ENCODE measurements at places on chromosomes 12 and 14.

- DNase-seq, result no peak
Observed at GRCh38 chr12:5267603-5268423, 164.1 kb upstream of the NTF3 start.

DNA sequence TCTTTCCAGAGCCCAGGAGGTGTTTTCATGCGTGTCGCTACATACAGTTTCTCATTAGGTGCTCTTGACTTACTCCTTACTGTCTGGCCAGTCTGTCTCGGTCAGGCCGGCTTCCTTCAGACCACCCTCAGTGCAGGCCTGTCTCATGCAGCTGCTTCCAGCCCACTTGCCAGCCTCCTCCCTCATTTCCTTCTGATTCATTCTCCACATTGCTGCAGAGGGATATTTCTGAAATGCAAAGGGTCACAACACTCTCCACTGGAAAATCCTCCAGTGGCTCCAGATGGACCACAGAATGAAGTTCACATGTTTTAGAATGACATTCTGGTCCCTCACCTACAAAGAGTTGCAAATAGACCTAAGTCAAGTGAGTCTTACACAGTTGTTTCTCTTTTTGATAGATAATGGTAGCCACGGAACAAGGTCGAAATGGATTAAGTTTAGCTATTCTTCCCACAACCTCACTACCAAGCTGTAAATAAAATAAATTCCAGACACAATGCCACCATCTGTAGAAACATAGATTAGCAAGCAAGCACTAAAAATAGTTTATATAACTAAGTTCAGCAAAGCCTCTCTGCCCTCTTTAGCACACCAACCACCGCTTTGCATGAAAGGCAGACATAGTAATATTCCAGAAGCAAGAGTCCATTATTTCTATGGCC lies 146.9 kb downstream of the ESR2 start:
- DNase-seq, result no peak

- no peak for DNase-seq
Observed at GRCh38 chr12:32298917-32299316, 100.4 kb upstream of the FGD4 start.

GRCh38 chr12:81295251-81295650 lies 217.4 kb downstream of the ACSS3 start:
- no peak for DNase-seq

GRCh38 chr14:55190906-55191202 lies 531 bp downstream of the DLGAP5 start:
- DNase-seq, result no peak

- no peak for DNase-seq
Observed at GRCh38 chr14:85016496-85016895, 513.4 kb upstream of the FLRT2 start.

- peak; percentile 88 for DNase-seq
Observed at GRCh38 chr14:77988970-77989369, 181.2 kb upstream of the NRXN3 start.

- DNase-seq, result no peak
Observed at GRCh38 chr14:75081660-75082229, 12.3 kb downstream of the ZC2HC1C start.

GRCh38 chr12:132444283-132444682 lies 45.7 kb upstream of the FBRSL1 start:
- no peak for DNase-seq

DNA sequence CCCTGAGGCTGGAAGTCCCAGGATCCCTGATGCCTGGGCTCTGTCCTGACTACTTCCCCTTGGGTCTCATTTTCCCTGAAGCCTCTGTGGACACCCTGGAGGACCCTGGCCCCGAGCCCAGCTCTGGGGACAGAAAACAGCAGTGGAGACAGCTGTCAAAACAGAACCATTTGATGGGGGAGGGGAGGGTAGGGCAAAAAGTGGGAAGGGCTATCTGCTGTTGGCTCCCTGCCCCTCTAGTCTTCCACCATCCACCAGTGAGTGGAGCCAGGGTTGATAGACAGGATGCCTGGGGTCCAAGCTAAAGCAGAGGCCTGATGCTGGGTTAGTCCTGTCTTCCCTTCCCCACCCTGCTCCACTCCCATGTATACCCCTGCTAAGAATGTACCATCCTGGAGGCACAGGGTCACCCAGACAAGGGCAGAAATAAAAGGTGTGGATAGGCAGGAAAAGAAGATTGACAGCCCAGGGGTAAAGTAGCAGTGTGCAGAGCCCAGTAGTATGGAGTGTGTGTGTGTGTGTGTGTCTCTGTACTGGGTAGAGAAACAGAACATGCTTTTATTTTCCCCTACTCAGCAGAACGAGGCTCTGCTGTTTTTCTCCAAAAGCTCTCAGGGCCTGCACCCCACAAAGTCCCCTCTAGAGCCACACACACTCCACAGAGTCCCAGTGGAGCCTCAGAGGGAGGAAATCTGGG lies 9.8 kb downstream of the ZNF385A start:
- DNase-seq, result no peak

DNA sequence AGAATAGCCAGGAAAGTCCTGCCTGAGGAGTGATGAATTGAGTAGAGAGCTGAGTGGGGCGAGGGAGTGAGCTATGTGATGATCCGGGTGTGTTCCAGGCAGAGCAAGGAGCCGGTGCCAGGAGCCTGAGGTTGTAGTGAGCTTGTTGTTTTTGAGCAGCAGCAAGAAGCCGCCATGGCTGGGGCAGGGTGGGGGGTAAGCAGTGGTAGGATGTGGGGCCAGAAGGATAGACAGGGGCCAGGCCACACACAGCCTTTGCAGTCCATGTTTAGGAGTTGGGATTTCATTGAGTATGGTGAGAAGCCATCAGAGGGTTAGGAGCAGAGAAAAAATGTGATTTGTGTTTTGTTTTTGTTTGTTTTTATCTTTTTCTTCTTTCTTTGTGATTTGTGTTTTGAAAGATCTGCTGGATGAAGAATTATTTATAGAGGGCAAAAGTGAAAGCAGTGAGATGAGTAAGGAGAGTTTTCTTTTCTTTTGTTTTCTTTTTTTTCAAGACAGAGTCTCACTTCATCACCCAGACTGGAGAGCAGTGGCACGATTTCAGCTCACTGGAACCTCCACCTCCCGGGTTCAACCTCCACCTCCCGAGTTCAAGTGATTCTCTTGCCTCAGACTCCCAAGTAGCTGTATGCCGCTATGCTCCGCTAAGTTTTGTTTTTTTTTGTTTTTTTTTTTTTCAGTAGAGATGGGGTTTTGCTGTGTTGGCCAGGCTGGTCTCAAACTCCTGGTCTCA lies 92.3 kb upstream of the BCAT1 start:
- peak; percentile 19 for DNase-seq

DNA sequence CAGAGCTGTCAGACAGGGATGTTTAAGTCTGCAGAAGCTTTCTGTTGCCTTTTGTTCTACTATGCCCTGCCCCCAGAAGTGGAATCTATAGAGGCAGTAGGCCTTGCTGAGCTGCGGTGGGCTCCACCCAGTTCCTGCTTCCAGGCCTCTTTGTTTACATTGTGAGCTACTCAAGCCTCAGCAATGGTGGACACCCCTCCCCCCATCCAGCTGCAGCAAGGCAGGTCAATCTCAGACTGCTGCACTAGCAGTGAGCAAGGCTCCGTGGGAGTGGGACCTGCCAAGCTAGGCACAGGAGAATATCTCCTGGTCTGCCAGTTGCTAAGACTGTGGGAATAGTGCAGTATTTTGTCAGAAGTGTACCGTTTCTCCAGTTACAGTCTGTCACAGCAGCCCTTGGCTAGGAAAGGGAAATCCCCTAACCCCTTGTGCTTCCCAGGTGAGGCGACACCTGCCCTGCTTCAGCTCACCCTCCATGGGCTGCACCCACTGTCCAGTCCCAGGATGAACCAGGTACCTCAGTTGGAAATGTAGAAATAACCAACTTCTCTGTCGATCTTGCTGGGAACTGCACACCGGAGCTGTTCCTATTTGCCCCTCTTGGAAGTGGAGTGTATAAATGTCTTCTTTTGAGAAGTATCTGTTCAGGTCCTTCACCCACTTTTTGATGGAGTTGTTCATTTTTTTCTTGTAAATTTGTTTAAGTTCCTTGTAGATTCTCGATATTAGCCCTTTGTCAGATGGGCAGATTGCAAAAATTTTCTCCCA lies 213.5 kb upstream of the SLC38A2 start:
- peak; percentile 2 for DNase-seq

GRCh38 chr14:21078726-21079125 lies 8.6 kb downstream of the ARHGEF40 start:
- DNase-seq, result no peak

GRCh38 chr12:3803865-3804472 lies 51.1 kb upstream of the CRACR2A start:
- DNase-seq, result peak; percentile 45

DNA sequence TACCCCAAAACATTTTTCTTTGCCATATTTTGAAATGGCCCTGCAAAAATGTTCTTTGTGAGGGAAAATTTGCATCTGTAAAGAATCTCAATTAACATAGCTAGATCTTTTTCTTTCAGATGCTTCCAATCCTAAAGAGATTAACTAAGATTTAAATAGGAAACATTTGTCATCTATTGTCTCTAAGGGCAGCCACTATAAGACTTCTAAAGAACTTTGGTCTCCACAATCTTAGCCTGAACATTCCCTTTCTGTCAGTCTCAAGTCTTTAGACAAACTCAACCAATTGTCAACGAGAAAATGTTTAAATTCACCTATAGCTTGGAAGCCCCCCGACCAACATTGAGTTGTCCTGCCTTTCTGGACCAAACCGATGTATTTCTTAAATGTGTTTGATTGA lies 71.1 kb upstream of the RASSF8 start:
- no peak for DNase-seq

- DNase-seq, result no peak
Observed at GRCh38 chr12:108589028-108589839, 8.7 kb downstream of the TMEM119 start.

GRCh38 chr12:27952510-27952909 lies 20.0 kb downstream of the PTHLH start:
- no peak for DNase-seq

DNA sequence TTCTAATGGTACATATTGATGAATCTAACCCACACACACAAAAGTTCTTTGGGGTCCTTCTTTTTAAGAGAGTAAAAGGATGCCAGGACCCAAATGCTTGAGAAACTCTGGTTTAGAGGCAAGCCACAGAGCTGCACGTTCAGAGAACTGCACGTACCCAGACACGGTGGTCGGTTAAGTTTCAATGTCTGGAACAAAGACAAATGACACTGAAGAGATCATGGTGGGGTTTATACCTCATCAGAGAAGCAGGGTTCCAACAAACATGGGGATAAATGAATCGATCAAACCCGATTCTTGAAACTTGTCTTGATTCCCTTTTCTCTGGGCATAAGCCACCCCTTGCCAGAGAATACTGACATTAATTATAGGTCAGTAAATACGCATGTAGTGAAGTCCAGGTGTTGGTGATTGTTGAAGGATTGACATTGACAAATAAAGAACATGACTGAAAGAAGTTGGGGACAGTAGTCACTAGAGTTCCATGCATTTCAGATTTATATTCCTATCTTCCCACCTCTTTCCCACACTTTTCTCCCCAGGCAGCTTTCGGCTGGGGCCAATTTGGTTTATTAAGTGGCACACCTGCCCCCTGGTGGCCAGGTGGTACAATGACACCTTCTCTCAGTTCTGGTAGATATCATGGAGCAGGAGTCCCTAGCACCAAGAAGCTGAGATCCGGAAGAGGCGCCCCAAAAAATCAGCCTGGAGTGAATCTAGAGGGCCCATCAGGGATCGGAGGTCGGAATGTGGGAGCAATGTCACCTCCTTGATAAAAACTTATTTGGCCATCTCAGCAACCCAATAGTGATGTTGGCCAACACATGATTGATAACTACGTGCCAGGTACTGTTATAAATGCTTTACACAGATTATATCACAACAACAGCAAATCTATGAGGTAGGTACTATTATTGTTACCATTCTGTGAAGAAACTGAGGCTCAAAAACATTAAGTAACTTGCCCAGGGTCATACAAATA lies 17.8 kb upstream of the HDAC7 start:
- DNase-seq, result peak; percentile 54

- DNase-seq, result no peak
Observed at GRCh38 chr12:20213723-20214625, 154.4 kb upstream of the PDE3A start.

- DNase-seq, result no peak
Observed at GRCh38 chr14:31660191-31660590, 99.0 kb downstream of the NUBPL start.

DNA sequence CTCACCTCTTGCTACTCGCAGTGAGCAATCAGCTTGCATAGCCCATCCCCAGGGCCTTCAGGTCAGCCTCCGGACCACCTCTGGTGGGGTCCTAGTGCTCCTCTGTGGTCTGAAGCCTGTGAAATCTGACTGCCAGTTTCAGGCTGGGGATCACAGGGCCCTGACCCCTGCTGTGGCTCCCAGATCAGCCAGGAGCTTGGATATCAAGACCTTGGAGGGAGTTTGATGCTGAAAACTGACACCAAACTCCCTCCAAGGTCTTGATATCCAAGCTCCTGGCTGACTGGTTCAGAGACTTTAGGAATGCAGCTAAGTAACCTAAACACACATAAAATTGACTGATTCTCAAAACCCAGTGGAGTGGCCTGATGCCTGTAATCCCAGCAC lies 19.8 kb upstream of the DHRS4 start:
- DNase-seq, result no peak

GRCh38 chr12:3122841-3123678 lies 45.9 kb downstream of the TSPAN9 start:
- DNase-seq, result no peak

DNA sequence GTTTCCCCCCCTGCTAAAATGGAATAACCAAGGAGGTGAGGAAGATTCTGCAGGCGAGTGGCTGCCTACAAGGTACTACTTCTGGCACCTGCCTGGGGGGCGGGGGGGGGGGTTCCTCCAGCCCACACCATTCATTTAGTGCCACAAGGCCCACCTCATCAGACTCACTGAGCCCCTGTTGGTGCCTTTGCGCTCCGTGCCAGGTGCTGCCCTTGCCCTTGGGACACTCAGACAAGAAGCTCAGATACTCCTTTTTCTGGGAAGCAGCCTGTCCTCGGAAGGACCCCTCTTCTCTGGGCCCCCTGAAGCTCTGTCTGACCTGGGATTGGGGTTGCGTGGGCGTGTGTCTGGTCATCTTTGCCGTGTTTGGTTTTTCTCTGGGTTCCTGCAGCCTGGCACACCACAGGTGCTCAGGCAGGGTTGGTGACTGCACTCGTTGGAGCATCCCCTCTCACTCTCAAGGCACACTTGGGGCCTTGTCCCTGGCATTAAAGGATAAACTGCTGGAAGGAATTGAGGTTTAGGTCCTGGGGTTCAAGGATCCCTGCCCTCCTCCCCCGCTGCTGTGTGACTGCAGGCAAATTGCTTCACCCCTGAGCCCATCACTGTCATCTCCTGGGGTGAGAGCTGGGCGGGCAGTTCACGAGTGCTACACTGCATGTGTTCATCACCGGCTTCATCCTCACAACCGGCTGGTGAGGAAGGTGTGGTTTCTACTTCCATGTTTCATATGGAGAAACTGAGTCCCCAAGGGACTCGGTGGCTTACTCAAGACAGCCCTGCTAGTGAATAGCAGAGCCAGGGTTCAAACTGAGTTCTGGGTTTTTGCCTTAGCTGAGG lies 16.9 kb downstream of the FAM222A start:
- no peak for DNase-seq

DNA sequence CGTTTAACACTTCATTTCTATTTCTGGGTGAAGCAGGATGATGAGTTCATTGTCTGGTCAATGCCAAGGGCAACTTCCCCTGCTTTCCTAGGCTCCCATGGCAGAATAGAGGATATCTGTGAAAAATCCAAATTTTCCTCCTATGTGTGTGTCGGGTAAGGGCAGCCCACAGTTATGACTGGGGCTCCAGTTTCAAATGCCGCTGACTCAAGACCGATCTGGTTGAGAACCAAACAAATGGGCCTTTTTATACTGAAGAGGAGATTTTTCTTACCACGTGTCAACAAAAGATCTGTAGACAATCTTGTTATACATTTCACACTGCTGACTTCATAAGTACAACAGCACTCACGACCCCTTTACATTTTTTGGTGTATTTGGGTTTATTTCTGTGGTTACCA lies 120.8 kb downstream of the CHST11 start:
- DNase-seq, result no peak

GRCh38 chr12:28459481-28459880 lies 269.2 kb downstream of the CCDC91 start:
- DNase-seq, result no peak
